ENCODE measurements at places on chromosomes 11 and 22. TPM values are rescaled to one million over a fixed set of nuclear protein-coding genes. Genes with fewer than 3 reads are reported as not detected.

DNA sequence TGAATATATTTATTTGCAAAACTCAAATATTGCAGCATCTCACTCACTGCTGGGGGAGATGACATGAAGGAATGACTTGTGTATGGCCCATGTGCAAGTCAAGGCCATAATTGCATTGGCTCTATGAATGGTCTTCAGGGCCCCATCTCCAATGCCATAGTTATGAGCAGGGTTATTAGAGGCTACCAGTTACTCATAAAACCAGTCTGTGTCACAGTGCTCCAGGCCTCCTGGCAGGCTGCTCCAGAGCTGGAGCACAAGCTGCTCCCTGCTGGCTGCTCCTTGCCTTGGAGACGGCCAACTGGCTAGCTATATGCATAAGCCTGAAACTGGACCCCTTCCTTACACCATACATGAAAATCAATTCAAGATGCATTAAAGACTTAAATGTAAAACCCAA lies 145.7 kb downstream of the TRPC6 start:
- no peak for DNase-seq

DNA sequence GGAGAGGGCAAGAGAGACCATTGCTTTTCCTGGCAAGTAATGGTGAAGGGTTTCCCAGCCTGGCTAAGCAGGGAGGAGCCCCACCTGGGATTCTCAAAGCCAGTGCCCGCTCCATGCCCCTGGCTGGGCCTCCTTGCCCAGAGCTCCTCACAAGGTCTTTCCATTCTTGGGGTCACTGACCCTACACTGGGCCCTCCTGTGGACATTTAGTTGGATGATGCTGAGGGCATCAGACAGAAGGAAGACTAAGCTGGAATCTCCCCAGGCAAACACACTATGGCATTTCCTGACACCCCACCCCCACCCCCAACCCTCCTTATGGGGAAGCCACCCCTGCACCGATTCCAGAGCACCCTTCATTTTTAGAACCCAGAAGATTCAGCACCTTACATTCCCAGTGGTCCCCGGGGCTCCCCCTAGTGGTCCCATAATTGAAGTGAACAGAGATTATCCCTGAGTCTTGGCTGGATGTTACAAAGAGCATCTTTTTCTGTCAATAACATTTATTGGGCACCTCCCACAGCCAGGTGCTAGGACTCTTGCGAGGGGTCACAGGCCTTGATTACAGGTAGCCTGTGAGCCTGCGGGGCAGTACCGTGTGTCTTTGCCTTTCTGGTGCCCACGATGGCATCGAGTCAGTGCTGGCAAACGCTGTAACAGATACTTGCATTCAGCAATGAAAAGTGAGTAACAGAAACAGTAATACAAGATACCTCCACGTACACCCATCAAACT lies 548.5 kb downstream of the BUD13 start:
- DNase-seq, result peak; percentile 21

DNA sequence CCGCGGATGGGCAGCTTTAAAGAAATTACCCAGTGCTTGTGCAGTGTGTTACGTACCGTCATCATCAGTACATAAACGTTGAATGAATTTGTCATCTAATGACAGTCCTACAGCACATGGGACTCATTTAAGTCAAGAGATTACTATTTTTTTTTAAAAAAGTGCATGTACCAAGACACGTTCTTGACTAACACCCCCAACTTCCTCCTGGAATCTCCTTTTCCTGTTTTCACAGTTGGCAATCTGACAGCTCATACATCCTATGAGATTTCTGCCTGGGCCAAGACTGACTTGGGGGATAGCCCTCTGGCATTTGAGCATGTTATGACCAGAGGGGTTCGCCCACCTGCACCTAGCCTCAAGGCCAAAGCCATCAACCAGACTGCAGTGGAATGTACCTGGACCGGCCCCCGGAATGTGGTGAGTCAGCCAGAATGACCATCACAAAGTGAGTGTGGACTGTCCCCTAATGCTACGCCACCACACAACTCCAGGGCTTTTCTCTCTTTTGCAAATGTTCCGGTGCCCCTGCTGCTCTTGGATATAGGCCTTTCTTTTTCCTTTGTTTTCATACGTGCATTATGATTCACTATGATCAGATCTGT lies 162.0 kb upstream of the SORL1-AS1 start:
- no peak for DNase-seq

DNA sequence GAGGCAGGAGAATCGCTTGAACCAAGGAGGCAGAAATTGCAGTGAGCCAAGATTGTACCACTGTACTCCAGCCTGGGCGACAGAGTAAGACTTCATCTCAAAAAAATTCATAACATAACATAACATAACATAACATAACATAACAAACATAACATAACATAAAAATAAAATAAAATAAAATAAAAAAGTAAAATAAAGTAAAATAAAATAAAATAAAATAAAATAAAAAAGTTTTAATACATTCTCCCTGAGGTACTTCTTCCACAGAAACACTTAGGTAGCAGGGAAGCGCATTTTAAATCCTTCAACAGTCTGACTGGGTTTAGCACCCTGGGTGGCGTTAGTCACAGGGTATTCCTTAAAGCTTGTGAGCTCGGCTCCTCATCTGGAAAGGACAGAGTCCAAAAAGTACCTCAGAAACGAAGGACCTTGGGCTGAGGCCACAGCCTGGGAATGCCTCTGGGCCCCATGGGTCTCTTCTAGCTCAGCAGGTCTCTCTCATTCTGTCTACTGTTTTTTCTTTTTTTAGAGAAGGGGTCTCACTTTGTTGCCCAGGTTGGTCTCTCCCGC lies 41.7 kb downstream of the MICAL3 start:
- DNase-seq, result no peak

DNA sequence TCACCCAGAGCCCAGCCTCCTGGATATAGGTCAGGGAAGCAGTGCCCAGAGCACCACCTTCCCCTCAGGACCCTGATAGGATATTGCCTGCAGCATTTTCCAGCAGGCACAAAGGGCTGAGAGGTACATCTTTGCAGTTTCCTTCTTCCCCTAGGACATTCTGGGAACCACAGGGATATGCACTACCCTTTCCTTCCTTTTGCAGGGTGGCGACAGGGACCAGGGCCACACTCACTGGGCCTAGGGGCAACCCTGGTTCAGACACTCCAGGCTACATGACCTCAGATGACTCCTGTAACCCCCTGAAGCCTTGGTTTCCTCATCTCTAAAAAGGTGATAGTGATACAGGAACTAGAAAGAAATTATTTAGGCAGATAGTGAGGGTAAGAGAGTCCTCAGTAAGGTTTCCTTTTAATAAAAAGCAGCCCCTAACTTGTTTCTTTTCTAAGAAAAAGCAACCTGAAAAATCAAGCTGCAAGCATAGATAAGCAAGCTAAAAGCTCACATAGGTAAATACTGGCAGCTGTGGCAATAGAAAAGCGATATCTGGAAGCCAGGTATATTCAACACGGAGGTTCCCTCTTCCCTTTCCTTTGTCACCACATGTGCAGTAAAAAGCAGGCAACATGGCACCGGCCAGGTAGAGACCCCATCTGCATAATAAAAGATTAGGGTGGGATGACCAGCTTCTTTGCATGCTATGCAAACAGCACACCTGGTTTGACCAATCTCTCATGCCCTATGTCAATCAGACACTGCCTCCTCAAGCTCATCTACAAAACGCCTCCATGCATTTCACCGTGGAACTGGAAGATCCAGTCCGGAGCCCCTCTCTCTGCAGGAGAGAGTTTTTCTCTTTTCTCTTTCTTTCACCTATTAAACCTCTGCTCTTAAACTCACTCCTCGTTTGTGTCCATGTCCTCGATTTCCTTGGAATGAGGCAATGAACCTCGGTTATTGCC lies 13.2 kb upstream of the MRGPRX2 start:
- no peak for DNase-seq

Gene ASRGL1
- total RNA-seq, result not detected

GRCh38 chr11:64918017-64918416 lies 1.0 kb upstream of the ATG2A start:
- DNase-seq, result peak; percentile 65

Gene DCUN1D5
- total RNA-seq, result 36.5 TPM

Gene C11orf91
- not detected for total RNA-seq

Gene TCN1
- not detected for total RNA-seq

GRCh38 chr11:122917311-122917710 lies 34.8 kb downstream of the JHY start:
- peak; percentile 79 for DNase-seq

DNA sequence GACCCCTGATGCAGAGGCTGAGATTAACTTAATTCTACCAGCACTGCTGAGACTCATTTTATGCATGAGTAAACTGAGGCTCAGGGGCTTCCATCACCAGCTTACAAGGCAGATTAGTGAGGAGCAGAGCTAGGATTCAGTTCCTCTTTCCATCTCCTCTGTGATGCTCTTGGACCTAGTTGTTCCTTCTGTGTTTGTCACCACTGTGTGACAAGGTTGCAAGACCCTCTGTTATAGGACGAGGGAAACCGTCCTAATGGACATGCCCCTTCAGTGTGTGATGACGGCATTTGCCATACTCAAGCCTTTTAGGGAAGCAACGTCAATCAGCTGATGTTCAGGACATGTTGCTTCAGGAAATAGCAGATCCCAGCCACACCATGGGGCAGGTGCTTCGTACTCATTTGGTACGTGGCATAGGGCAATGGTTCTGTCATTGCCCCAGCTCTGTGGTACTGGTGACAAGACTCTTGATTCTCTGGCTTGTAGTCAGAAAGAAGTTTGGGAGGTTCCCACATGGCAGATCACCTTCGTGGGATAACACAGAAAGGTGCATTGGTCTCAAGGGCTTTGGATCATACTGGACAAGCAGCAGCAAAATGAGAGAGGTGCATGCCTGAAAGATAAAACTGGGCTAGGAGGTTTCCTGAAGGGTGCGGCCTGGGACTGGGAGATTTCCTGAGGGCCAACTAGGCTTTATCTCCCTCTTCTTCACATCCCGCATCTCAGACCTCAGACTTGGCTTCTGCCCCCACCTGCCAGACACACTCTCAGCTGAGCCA lies 23.9 kb upstream of the CD44 start:
- no peak for DNase-seq

- DNase-seq, result peak; percentile 30
Observed at GRCh38 chr11:100777103-100777502, 90.0 kb downstream of the ARHGAP42 start.

- DNase-seq, result peak; percentile 87
Observed at GRCh38 chr22:49951986-49952896, 8.3 kb upstream of the PIM3 start.

Gene DGCR6
- total RNA-seq, result 0.51 TPM

- DNase-seq, result no peak
Observed at GRCh38 chr11:46363455-46364005, 16.3 kb downstream of the DGKZ start.

DNA sequence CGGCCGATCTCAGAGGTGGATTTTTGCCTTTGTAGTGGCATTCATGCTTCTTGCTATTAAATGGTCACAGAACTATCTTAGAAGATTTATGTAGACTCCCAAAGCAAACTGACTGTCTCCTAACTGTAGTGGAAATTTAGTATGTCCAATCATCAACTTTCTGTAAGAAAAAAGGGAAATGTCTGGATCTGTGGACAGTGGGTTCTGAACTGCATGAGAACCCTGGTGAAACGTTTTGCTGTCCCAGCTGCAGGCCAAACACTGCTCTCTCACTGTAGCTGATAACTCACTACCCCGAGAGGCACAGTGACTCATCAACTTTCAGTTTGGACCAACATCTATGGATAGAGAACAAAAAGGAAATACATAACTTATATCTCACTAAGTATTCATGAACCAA lies 387.1 kb downstream of the SOX6 start:
- peak; percentile 86 for DNase-seq

DNA sequence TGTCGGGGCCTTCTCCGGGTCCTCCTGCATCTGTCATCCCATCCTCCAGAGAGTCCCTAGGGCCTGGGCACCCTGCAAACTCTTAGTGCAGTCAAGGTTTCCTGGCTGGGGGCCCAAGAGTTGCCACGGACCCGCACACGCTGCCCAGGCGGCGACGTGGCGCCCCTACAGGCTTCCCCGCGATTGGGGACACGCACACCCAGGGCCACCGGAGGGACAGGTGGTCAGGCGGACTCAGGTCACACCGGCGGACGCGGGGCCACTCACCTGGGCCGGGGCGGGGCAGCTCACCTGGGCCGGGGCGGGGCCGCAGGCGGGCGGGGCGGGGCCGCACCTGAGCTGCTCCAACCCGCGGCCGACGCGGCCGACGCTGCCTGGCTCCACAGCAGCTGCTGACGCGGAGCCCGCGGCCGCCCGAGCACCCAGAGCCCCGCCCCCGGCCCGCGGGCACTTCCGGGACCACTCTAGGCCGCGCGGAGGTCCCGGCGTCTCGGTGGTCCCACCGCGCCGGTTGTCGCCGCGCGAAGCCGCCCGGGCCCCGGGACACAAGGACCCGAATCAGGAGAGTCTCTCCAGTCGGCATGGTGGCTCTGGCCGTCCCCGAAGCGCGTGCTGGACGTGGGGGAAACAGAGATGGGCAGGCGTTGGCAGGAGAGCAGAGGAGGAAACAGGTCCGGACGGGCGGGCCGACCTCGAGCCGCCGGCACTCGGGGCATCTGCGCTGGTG lies at the start of gene ZNF70:
TSS of gene ZNF70 (minus strand) at position 399 of the 727 bp plus-strand sequence. CDS start 5,972 bp downstream, outside the sequence.
- peak; percentile 77 for DNase-seq

Gene CNTF
- 0.77 TPM for total RNA-seq

- peak; percentile 33 for DNase-seq
Observed at GRCh38 chr11:67656278-67656922, 5.9 kb upstream of the ACY3 start.

DNA sequence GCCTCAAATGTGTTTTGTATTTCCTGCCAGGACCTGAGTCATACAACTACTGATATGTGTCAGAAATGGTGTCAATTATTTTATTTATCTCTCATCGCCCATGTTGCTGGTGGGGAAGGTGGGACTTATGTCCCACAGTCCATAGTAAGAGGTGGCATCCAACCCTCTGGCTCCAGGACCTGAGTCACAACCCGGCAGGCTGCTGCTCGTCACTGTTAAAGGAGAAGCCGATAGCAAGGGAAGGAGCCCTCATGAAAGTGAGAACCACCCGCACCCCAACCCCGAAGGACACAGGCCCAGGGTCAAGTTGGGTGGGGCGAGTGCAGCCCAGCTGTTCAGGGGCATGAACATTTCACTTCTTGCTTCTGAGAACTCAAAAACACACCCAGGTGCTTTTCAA lies 33.1 kb upstream of the TP53I11 start:
- DNase-seq, result no peak

GRCh38 chr11:94104734-94105133 lies 23.9 kb upstream of the PANX1 start:
- no peak for DNase-seq

DNA sequence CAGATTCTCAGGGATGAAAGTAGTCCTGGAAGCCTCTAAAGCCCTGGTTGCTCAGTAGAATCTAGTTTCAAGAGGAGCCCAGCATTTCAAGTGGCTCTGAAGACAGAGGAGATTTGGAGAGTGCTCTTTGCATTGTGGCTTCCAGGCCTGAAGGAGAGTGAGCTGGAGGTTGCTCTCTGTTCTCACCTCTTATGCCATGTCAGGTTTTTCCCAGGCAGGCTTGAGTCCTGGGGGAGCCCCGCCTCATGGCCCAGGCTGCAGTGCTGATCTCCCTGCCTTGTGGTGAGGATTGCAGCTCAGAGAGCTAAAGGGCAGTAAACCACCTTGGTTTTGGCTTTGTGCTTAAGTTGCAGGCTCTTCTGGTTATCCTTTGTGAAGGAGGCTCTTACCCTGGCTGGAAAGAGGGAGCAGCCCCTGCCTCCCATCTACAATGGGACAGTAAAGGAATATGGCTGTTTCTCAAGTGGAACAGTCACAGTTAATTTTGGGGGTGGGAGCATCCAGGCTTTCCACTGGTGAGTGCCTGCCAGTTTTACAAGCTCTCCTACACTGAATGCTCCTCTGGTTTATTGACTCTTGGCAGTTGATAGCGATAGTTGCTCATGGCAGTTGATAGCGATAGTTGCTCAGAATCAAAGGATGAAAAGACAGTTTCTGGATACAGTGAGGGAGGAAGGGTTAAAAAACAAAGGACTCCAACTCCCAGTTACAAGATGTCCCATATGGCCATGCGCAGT lies 32.6 kb downstream of the RCOR2 start:
- peak; percentile 17 for DNase-seq

All from fibroblast of lung (primary cell).